SHP77 (cell line): ENCODE measurements at places on chromosomes 1 and 21.

GRCh38 chr1:192061556-192061955 lies 96.7 kb upstream of the RGS18 start:
- DNase-seq, result no peak

- no peak for DNase-seq
These were observed 411.8 kb upstream of the PTBP2 start for GRCh38 chr1:96309783-96310182.

- no peak for DNase-seq
These were observed 4.3 kb upstream of the RWDD3 start for GRCh38 chr1:95229706-95230105.

DNA sequence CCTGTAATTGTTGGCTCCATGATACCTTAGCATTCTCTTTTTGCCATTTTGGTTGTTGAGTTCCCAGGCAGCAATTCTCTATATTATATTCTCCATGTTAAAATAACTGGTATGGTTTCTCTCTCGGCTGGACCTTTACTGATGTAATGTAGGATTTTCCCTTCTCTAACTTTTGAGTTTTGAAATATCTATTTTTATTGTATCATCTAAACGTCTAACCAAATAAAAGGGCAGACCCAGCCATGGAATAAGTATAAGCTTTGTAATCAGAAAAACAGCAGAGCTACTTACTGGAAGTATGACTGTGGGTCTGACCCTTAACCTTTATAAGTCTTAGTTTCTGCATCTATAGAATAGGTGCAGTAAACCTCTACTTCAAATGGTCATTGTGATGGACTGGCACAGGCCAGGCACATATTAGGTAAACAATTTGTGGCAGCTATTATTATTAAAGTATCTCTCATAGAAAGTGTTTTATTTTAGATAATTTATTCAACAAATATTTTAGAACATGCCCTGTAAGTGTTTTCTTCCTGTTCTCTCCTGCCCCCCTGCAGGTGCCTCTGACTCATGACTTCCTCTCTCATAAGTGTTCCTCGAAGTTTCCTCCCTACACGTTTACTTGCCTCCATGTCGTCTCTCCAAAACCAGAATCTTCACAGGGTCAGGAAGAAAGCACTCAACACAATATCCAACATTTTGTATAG lies 224.9 kb upstream of the FGGY start:
- DNase-seq, result no peak

GRCh38 chr21:45388611-45389296 lies 16.2 kb upstream of the COL18A1 start:
- no peak for DNase-seq
